ENCODE measurements at places on chromosomes 12 and 14.

- DNase-seq, result no peak
Measured at GRCh38 chr12:913919-914698, 35.4 kb downstream of the RAD52 start.

- DNase-seq, result no peak
Measured at GRCh38 chr12:20097626-20098025, 270.7 kb upstream of the PDE3A start.

GRCh38 chr12:1380171-1380851 lies 214.1 kb downstream of the FBXL14 start:
- no peak for DNase-seq

- DNase-seq, result no peak
Measured at GRCh38 chr12:95547522-95548055, 3.7 kb downstream of the USP44 start.

DNA sequence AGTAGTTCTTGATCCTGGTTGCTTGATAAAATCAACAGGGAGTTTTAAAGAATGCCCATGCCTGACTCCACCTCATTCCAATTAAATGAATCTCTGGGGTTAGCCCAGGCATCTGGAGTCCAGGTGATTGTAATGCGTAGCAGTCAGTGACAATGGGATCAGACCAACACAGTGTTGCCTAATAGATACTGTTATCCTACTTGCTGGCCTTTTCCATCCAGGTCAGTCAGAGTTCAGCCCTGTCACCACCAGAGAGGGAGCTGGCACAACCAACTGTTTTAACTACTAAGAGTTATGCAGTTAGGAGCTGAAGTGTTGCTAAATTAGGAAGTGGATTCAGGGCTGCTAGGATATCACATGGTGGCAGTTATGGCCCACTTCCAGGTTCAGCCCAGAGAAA lies 107.1 kb downstream of the GPR135 start:
- no peak for DNase-seq

DNA sequence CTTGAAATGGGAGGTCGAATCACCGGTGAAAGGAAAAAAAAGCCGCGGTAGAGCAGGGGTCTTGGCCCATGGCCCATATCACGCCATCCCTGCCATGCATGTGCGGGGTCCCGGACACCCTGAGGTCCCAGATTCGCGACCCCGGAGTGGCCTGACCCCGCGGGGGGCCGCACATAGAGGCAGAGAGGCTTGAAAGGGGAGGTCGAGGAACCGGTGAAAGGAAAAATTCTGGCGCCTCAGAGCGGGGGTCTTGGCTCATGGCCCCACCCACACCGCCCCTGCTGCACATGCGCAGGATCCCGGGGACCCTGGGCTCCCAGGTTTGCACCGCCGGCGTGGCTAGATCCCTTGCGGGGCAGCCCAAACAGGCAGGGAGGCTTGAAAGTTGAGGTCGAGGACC lies 319.8 kb downstream of the ALG10 start:
- DNase-seq, result no peak

- no peak for DNase-seq
Measured at GRCh38 chr12:62522984-62523383, 56.4 kb downstream of the MON2 start.

DNA sequence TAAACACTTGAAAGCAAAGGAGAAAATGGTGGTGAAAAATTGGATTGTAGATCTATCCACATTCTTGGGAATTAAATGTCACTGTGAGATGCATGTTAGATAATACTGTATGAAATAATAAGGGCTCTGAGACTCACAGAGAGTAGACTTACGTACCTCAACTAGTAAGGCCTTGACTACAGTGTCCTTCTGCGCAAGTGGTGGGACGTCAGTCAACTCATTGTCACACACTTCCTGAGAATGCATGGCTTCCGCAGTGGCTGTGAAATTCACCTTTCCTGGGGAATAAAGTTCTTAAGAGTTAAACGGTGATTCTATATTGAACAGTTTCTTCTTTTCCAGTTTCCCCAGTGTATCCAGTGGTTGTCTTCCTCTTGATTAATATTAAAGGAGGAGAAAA lies 32.6 kb upstream of the PZP start:
- DNase-seq, result no peak

- no peak for DNase-seq
Measured at GRCh38 chr12:60266381-60266852, 670.6 kb downstream of the SLC16A7 start.

DNA sequence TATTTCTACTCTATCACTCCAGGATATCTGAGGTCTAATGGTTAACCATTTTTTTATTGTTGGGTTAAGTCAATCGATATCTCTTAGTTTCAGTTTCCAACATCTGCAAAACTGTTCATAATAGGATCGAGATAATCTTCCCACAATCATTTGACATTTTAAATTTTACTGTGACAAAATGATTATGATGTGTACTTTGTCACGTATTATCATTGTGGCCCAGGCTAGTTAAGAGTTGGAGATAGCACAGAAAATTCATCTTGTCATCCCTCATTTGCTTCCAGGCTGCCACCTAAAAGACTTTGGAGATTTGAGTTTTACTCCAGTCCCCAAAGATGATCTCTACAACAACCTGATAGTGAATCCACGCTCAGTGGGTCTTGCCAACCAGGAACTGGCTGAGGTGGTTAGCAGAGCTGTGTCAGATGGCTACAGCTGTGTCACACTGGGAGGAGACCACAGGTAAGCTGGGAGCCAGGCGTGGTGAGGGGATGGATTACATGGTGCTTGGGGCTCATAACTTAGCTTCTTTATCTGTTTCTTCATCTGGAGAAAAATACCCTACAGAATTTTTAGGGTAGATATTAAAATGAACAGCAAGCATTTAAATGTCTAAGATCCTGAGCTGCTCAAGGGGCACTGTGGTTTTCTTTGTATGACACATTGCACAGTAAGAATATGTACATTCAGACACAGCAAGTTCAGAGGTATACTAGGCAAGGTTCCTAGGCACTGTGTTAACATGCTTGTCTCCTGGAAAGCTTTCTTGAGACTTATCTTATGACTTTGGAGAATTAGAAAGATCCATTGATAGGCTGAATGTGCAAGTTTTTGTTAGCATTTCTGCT lies 22.4 kb downstream of the ARG2 start:
- no peak for DNase-seq

DNA sequence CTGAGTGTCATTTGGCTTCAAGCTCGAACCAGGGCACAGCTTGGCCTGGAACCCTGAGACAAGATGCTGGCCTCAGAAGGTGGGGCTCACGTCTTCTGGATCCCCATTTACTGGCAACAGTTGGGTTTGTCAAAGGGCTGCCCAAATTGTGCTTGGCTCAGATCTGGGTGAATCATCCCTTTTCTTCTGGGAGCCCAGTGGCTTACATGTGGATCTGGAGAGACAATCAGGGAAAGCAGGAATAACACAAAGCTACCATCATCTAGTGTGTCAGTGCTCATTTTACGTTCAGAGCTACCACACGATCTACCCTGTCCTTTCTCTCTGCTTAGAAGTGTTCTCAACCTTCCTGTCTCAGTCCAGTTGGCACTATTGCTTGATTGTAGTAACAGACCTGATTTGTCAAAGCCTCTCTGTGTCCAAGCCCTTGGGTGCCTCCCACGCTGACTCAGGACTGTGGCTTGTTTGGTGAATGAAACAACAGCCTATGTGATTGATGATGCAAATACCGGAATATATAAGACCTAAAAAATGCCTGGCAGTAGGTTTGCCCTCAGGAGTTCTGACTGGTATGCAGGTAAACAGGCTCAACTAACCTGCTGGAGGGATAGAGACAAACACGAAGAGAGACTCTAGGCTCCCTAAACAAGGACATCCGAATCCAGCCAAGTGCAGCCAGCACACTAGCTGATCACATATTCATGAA lies 974.3 kb downstream of the VRK1 start:
- DNase-seq, result no peak

DNA sequence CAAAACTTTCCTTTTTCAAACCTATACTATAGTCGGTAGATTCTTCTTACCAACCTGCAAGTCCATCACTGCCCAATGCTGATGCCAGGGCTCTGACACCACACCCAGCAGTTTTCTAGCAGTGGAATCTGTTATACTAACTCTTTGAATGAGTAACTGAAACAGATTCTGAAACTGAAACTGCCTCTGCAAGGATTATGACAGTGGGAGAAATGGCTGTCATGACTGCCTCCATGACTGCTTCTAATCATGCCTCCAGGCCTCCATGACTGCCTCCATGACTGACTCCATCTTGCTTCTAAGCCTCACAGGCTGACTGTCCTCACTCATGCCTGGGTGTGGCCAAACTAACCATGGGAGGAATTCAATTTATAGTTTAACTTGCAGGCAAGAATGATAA lies 29.4 kb upstream of the OXA1L start:
- DNase-seq, result peak; percentile 47

GRCh38 chr14:102052522-102052921 lies 34.3 kb downstream of the HSP90AA1 start:
- no peak for DNase-seq

DNA sequence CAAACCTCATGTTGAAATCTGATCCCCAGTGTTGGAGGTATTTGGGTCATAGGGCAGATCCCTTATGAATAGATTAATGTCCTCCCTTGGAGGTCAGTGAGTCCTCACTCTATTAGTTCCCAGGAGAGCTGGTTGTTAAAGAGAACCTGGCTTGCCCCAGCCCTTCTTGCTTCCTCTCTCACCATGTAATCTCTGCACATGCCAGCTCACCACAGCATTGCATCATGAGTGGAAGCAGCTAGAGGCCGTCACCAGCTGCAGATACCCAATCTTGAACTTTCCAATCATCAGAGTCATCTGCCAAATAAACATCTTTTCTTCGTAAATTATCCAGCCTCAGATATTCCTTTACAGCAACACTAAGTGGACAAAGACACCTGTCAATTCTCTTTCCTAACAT lies 161.8 kb upstream of the IGF1 start:
- DNase-seq, result no peak

GRCh38 chr12:91044586-91044985 lies 13.2 kb downstream of the KERA start:
- no peak for DNase-seq

GRCh38 chr14:104111301-104112112 lies 26.0 kb downstream of the ASPG start:
- DNase-seq, result no peak

- DNase-seq, result no peak
Measured at GRCh38 chr12:112282920-112283319, 99.3 kb downstream of the HECTD4 start.

DNA sequence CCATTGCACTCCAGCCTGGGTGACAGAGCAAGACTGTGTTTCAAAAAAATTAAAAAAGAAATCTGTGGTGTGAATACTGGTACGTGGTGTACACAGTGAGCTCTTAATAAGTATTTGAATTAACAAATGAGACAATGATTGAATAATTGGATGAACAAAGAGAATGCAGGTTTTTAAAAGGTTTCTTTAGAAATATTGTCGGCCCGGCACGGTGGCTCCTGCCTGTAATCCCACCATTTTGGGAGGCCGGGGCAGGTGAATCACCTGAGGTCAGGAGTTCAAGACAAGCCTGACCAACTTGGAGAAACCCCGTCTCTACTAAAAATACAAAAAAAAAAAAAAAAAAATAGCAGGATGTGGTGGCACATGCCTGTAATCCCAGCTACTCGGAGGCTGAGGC lies 6.6 kb downstream of the HIF1A start:
- no peak for DNase-seq

GRCh38 chr12:122610911-122611310 lies 83.9 kb downstream of the KNTC1 start:
- DNase-seq, result no peak

DNA sequence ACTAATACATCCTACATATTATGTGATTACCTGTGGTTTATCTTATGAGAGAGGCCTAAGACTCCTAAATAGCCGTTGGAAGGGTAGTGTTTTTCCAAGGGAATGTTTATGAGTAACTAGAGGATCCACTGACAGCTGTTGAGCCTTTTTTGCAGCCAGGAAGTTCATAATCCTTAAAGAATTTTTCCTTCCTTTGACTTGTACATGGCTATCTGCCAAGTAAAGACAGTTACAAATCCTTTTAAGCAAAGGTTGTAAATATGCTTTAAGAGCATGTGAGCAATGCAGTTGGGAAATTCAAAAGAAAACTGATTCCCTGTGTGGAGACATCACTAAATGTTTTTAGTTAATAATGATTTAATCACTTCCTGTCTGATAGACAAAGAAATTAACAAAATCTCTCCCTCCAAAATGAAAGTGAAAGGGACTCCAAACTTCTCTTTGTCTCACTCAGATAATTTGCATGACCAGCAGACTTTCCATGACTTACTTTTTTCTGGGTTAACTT lies 333.8 kb downstream of the PDZRN4 start:
- DNase-seq, result no peak

DNA sequence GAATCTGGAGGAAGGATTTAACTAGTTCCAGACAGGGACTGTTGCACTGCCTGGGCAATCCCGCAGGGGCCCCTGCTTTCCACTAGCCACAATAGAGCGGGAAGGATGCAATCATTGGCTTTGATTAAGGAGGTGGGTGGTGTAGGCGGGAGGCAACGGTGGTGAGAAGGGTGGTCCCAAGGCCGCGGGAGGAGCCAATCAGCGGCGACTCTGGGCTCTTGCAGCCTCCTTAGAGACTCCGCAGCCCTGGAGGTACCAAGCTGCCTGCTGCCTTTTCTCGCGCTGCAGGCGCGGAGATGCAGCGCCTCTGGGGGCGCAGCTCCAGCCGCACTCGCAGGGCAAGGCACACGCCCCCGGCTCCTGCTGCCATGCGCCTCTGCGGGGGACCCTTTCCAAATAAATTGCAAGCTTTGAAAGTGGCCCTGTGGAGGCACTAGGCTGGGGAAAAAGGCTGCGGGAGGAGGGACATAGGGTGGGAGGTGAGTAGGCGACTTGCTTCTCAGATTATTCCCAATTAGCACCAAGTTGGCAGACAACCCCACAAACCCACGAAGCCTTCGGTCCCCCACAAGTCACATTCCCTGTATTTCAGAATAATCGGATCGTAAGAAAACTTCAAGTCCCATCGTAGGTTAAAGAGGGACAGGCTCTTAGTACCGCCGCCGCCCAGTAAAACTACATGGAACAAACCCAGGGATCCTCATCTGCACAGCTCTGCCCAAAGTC lies 858 bp upstream of the KCNA1 start:
- DNase-seq, result no peak

- DNase-seq, result no peak
Measured at GRCh38 chr12:102643879-102644575, 163.7 kb upstream of the IGF1 start.

DNA sequence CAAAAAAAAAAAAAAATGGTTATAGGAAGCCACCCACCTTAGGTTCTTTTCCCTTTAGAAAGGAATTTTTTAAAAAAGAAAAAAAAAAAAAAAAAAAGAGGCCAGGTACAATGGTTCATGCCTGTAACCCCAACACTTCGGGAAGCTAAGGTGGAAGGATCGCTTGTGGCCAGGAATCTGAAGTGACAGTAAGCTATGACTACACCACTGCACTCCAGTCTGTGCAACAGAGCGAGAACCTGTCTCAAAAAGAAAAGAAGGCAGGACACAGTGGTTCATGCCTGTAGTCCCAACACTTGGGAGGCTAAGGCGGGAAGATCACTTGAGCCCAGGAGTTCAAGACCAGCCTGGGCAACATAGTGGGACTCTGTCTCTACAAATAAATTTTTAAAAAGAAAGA lies 36.0 kb downstream of the SPTLC2 start:
- no peak for DNase-seq

DNA sequence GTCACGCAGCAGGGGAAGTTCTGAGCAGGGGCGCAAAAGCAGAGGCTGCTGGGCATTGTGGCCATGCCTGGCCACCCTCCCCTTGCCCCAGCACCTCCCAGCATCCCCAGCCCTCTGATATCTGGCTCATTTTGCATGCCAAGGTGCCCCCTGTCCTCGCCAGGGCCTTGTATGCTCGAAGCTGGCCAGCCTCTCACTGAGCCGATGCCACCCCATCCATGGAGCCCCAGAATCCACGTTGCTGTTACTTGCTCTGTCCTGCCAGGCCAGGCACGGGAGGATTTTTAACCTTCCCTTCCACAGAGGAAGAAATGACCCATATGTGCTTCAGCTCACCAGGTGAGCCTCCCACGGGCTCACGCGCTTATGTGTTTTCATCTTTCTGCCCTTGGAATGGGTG lies 413.4 kb downstream of the BCL11B start:
- DNase-seq, result no peak
